Naive thymus-derived CD4-positive, alpha-beta T cell (primary cell): ENCODE measurements at places on chromosomes 11 and 22. TPM values are rescaled to one million over a fixed set of nuclear protein-coding genes. Genes with fewer than 3 reads are reported as not detected.
A peak's percentile ranks its signal among the peaks of the same experiment; 100 is the strongest.

The MIOX gene
- 0.22 TPM in 1 of 2 replicates, not detected in the other for total RNA-seq

The LIF gene
- total RNA-seq = 0.98 TPM

The CBX7 gene
- 146 TPM for total RNA-seq

The PATE2 gene
- total RNA-seq = not detected

The GAL gene
- not detected for total RNA-seq

The POU2AF3 gene
- total RNA-seq = not detected

The LMO1 gene
- not detected for total RNA-seq

The TCN1 gene
- not detected for total RNA-seq

The GGTLC3 gene
- total RNA-seq = not detected

The NLRP6 gene
- total RNA-seq = 24.7 TPM

The FOLR2 gene
- total RNA-seq = not detected

The GSTT2 gene
- total RNA-seq = not detected

The PVALB gene
- total RNA-seq = not detected

The GLYATL1B gene
- total RNA-seq = not detected

The PAX6 gene
- not detected for total RNA-seq

The NLRP14 gene
- not detected for total RNA-seq

DNA sequence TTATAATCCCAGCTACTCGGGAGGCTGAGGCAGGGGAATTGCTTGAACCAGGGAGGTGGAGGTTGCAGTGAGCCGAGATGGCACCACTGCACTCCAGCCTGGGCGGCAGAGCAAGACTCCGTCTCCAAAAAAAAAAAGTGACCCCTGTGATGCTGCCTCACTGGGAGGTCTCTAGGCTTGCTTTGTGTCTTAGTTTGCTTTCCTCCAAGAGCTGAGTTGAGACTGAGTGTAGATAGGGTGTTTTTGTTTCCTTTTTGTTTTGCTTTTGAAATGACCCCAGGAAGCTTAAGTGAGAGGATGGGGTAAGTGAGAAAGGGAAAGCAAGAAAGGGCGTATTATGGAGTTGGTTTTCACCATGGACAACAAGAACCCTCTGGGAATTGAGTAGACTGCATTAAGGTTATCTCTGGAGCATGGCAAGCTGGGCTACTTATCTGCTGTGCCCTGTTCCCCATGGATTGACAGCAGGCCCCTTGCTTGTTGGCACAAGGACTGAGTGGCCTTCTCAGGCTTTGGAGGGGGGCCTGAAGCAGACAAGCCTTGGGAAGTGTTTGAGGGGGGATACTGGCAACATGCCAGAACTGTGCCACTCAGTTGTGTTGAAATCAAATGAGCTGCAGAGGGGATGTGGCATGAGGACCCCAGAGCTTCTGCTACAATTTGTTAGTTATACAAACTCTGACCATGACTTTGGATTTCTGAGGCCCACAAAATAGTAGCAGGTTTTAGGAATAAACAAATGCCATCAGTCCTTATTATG, 300.6 kb upstream of the C11orf87 start:
- H3K4me3 ChIP-seq = no peak overlapping the region
- H3K27ac ChIP-seq = no peak overlapping the region
- no peaks in the 10 kb centered on the region for H3K4me1 ChIP-seq
- H3K36me3 ChIP-seq = no peaks in the 10 kb centered on the region
- no peaks in the 10 kb centered on the region for H3K27me3 ChIP-seq
- no peak for DNase-seq

DNA sequence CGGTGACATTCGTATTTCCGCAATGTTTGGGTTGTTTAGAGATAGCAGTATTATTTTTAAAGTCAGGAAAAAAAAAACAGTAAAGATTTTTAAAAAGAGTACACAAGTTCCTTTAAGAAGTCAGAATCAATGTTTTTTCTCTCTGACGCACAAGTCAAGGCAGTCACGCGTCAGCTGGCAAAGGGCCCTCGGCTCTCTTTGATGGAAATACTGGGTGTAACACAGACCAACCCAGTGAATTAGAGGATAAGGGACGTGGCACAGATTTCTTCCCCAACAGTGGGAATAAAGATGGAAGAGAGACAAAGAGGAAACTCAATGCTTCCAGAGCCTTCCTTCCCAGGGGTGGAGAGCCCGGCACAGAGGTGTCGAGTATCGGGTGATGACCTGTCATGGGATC, 13.4 kb downstream of the ASCC2 start:
- DNase-seq = no peak
- no peak overlapping the region for H3K4me3 ChIP-seq
- no peaks in the 10 kb centered on the region for H3K36me3 ChIP-seq
- no peaks in the 10 kb centered on the region for H3K27me3 ChIP-seq
- H3K27ac ChIP-seq = no peak overlapping the region

GRCh38 chr11:124608147-124608546, 3.1 kb upstream of the PANX3 start:
- no peaks in the 10 kb centered on the region for H3K27me3 ChIP-seq
- no peak for DNase-seq
- no peak overlapping the region for H3K27ac ChIP-seq
- H3K4me3 ChIP-seq = no peak overlapping the region
- no peaks in the 10 kb centered on the region for H3K4me1 ChIP-seq

- H3K27me3 ChIP-seq = no peaks in the 10 kb centered on the region
- H3K4me1 ChIP-seq = no peaks in the 10 kb centered on the region
- H3K4me3 ChIP-seq = peak overlapping the region; percentile 3
These were observed 16.4 kb upstream of the OR6M1 start for GRCh38 chr11:123822599-123822998.

- H3K4me1 ChIP-seq = no peaks in the 10 kb centered on the region
- H3K27me3 ChIP-seq = no peaks in the 10 kb centered on the region
- no peaks in the 10 kb centered on the region for H3K36me3 ChIP-seq
- no peak for DNase-seq
- H3K4me3 ChIP-seq = no peak overlapping the region
These were observed 384.1 kb downstream of the NELL1 start for GRCh38 chr11:21053466-21053865.

GRCh38 chr11:10263929-10264328, 30.1 kb downstream of the SBF2 start:
- H3K27me3 ChIP-seq = no peaks in the 10 kb centered on the region
- DNase-seq = no peak
- H3K4me1 ChIP-seq = no peaks in the 10 kb centered on the region

DNA sequence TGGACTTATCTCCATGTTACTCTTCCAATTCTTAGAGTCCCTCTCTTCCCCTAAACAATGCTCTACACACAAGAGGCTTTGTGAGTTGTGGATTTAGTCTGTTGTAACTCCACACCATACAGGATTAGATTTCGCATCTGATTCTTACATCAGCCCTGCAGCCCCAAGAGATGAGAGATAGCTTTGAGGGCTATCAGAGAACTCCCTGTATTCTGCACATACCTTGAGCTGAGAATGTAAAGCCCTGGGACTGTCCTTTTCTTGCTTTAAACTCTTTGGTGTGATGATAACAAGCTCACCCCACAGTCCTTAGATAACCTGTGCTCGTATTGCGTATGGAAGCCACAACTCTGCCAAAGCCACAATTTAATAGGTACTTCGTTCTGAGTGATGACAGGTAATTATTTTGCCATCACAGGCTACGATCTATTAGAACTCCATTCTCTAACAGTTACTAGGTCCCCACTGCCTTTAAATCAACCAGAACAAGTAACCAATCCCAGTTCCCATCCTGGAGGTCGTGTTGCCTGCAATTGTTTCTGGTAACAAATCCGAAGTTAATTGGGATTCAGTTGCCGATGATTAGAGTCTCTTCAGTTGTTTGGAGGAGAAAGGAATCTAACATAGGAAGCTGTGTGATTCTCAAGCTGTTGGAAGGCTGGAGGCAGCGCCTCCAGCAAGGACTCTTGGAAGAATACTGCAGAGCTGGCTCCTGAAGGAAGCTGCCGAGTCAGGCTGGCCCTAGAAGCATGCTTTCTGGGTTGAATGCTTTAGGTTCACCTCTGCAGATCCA, 1.3 kb upstream of the PARVG start:
- H3K4me1 ChIP-seq = peaks cover 14% of the 10 kb centered on the region
- DNase-seq = no peak
- no peaks in the 10 kb centered on the region for H3K36me3 ChIP-seq
- no peaks in the 10 kb centered on the region for H3K27me3 ChIP-seq

GRCh38 chr11:9953994-9954626, 290.2 kb downstream of the SWAP70 start:
- no peaks in the 10 kb centered on the region for H3K36me3 ChIP-seq
- H3K4me3 ChIP-seq = no peak overlapping the region
- DNase-seq = no peak
- H3K27me3 ChIP-seq = no peaks in the 10 kb centered on the region
- H3K27ac ChIP-seq = no peak overlapping the region

GRCh38 chr22:21919526-21920307, 32.9 kb downstream of the PPM1F start:
- no peak overlapping the region for H3K27ac ChIP-seq
- no peak for DNase-seq
- no peaks in the 10 kb centered on the region for H3K4me1 ChIP-seq
- H3K36me3 ChIP-seq = no peaks in the 10 kb centered on the region

- H3K4me1 ChIP-seq = no peaks in the 10 kb centered on the region
- H3K36me3 ChIP-seq = no peaks in the 10 kb centered on the region
- DNase-seq = no peak
- H3K4me3 ChIP-seq = no peak overlapping the region
These were observed 75.9 kb upstream of the SEPTIN5 start for GRCh38 chr22:19638282-19639015.

GRCh38 chr22:46777609-46777970, 15.1 kb downstream of the TBC1D22A start:
- H3K27ac ChIP-seq = peak overlapping the region; percentile 70
- no peak overlapping the region for H3K4me3 ChIP-seq
- peaks cover 50% of the 10 kb centered on the region for H3K4me1 ChIP-seq
- peak; percentile 44 for DNase-seq

DNA sequence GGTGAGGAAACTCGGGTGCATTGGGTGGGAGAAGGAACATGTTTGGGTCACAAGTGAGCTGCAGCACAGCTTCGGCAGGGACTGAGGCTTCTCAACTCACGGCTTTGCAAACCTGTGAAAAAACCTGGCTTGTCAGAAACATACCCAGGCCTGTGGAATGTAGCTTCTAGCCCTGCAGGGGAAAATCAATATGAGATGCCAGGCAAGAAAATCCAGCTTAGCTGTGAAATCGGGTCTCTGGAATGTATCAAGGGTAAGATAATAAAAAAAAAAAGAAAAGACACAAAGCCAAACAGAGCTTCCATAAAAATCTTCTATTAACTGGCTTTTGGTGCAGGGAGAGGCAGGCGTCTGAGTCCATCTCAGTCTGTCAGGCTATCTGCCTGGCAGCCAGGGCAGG, 28.5 kb downstream of the UQCR10 start:
- H3K4me3 ChIP-seq = no peak overlapping the region
- no peaks in the 10 kb centered on the region for H3K4me1 ChIP-seq
- H3K27me3 ChIP-seq = no peaks in the 10 kb centered on the region
- no peak overlapping the region for H3K27ac ChIP-seq

DNA sequence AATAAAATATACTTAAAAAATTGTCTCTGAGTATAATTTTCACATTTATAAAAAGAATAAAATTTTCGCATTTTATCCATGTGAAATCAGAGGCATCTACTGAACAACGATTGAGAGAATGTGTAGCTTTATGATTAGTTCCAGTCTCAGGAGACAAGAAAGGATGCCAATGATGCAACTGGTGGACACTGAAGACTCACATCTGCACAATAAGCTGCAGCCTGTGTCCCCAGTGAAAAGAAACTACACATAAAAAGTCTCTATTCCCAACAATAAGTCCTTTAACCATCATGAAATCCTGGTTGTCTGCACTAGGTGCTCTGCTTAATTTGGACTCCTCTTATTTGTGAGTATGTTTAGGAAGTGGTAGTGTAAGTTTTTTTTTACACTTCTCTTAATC, 22.0 kb downstream of the OR5AS1 start:
- H3K4me1 ChIP-seq = no peaks in the 10 kb centered on the region
- DNase-seq = no peak
- no peak overlapping the region for H3K27ac ChIP-seq
- H3K27me3 ChIP-seq = no peaks in the 10 kb centered on the region

DNA sequence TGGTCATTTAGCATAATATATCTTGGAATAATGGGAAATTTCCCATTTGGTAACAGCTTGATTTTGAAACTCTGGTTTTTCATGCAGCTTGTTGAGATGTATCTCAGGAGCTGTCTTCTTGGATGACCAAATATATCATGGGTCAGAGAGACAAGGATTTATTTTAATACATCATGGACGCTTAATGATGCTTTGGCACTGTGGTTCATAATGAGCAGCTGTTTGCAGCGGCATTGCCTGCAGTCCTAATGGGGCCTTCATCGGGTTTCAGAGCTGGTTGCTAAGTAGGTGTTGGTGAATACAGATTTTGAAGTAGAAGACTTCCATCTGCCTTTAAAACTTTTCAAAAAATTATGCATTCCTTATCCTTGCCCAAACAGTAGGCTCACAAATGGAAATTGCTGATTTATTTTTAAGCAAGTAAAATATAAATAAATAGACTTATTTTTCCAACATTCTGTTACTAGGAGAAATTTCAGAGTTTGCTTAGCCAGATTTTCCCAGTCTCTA, 389.5 kb upstream of the FAT3 start:
- no peak overlapping the region for H3K4me3 ChIP-seq
- H3K27ac ChIP-seq = no peak overlapping the region
- no peaks in the 10 kb centered on the region for H3K27me3 ChIP-seq
- H3K4me1 ChIP-seq = no peaks in the 10 kb centered on the region

- no peak overlapping the region for H3K4me3 ChIP-seq
- no peaks in the 10 kb centered on the region for H3K27me3 ChIP-seq
- no peaks in the 10 kb centered on the region for H3K36me3 ChIP-seq
- no peaks in the 10 kb centered on the region for H3K4me1 ChIP-seq
- no peak overlapping the region for H3K27ac ChIP-seq
These were observed 48.8 kb upstream of the HSD17B12 start for GRCh38 chr11:43631732-43632131.

DNA sequence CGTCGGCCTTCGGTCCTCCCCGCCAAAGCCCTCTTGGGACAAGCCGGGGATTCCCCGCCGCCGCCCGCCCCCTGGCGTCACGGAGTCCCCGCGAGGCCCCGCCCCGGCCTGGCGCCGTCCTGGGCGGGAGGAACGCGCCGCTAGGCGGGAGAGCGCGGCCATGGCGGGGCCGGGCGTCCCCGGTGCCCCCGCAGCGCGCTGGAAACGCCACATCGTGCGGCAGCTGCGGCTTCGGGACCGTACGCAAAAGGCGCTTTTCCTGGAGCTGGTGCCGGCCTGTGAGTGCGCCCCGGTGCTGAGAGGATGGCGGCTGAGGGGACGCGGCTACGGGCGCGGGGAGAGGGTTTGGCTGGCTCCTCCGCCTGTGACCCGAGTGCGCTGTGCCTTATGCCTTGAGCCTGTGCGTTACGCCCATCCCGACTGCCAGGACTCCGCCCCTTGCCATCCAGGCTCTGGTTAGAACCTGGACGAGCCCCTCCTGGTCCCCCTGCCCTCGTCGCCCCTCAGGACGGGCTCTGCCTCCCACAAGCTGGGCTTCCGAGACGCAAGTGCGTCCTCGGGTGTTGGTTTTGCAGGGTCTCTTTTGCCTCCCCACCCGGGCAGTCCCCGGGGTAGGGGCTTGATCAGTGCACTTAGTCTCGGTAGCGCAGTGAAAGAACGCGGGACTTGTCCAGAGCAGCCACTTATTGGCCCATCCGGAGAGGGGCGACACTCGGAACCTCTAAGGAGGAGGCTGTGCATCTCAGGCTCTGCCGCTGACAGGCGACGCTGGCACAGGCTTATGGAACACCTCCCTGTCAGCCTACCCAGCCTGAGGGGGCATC, at the start of gene ATG16L2:
ATG16L2 (plus strand) TSS at position 126 of the 824 bp plus-strand sequence; CDS start at position 161, 35 bp downstream.
- H3K4me3 ChIP-seq = peak within 1 kb of the TSS; percentile 89
- no peaks in the 10 kb centered on the region for H3K27me3 ChIP-seq
- peak within 1 kb of the TSS; percentile 100 for H3K27ac ChIP-seq
- peaks cover 18% of the 10 kb centered on the region for H3K4me1 ChIP-seq

- no peaks in the 10 kb centered on the region for H3K4me1 ChIP-seq
- H3K27ac ChIP-seq = no peak overlapping the region
- no peaks in the 10 kb centered on the region for H3K36me3 ChIP-seq
- no peak overlapping the region for H3K4me3 ChIP-seq
- DNase-seq = no peak
These were observed 17.2 kb downstream of the ARHGEF17 start for GRCh38 chr11:73325036-73325981.
